Stimulated activated CD4-positive, alpha-beta T cell treated with anti-CD3 and anti-CD28 coated beads, Interleukin-2, amount 100 ng/mL, for 4 hours (primary cell): ENCODE measurements at places on chromosomes 2 and 18.

GRCh38 chr2:206275312-206276055 lies 1.0 kb downstream of the ZDBF2 start:
- no peak for DNase-seq

DNA sequence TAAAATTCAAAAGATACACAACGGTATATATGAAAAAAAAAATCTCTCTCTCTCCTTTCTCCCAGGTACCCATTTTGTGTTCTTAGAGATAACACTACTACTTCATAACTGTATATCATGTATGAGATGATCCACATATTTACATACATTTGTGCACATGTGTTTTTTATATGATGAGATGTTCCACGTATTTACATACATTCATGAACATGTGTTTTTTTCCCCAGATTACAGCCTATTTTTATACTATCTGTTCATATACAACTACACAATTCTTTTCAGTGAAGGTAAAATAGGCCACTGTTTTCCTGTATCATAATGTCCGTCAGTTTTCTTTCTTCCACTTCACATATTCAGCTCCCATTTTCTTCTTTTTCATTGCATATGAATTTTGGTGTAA lies 808.9 kb downstream of the LRRTM4 start:
- no peak for DNase-seq

DNA sequence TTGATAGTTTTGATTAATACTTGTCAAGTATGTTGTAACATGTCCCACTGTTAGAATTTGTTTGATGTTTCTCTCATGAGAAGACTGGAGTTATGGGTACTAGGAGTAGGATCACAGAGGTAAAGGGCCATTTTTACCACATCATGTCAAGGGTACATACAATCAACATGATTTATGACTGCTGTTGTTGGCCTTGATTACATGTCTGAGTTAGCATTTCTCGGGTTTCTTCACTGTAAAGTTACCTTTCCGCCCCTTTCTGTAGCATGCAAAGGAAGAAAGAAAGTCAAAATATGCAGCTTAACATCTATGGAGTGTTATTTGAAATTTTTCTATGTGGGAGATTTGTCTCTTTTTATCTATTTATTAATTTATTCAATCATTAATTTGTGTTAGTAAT lies 1456.4 kb downstream of the SUCLG1 start:
- DNase-seq = no peak

- DNase-seq = no peak
Measured at GRCh38 chr2:77807531-77808215, 285.5 kb upstream of the LRRTM4 start.

DNA sequence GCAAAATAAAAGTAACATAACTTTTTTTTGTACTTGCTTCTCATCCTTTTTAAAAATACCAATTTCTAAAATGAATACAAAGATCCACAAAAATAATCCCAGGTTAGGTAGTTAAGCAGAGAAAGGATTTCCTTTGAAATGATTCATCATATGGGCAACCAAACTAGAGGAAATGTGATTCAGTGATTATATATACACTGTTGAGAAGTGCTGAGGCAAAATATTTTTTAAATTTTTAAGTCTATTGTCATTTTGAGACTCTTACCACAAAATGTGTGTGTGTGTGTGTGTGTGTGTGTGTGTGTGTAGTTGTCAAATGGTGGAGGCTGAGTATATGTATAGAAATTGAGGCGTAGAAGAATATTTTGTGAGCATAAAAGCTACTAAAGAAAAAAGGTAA lies 1075.3 kb downstream of the LRP1B start:
- no peak for DNase-seq

DNA sequence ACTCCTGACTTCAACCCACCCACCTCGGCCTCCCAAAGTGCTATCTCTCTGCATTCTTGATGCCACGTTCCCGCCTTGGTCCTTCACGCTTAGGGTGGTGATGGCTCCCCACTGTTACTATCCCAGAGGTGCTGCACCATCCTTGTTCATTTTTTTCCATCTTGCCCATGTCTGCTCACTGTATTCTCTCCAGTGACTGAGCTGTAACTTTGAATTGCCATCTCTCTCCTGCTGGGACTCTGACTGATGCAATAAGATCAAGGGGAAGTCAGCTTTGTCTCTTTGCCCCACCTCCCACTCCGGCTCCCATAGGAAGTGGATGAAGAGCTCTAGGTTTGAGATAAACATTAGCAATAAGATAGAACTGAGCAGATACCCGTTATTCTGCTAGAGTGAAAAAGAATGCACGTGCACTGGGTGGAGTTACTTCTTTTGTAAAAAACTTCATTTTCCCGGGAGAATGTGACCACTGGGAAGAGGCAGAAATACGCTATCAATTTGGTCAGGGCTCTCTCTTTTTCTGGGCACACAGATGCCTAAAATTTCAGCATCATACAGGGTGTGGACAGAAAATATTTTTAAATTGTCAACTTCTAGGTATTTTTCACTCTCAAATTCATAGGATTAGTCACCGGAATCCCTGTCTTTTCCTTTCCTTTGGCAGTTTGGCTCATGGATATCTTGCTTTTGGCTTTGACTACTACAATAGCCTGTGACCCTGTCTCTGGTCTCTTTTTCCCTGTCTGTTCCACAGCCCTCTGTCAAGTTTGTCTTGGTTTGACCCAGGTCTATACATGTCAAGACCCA lies 105.4 kb downstream of the POLR1A start:
- DNase-seq = no peak

DNA sequence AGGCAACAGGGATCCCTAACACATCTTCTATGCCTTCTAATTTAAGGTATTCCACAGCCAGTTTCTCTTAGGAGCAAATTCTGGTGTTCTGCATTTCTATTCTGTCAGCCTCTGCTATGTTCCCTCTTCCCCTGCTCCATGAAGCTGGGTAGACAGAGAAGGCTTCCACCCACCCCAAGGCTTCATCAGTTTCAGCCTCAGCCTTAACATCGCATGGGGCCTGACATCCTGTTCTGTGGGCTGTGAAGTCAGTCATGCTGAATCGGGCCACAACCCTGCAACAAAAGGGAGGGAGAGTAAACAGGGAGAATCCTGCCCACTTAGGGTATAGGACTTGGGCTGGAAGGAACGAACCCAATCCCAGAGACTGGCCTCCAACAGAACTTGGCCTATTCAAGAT lies 70.6 kb upstream of the PPM1B start:
- DNase-seq = no peak

GRCh38 chr18:23268641-23269040 lies 133.4 kb downstream of the CABLES1 start:
- no peak for DNase-seq

DNA sequence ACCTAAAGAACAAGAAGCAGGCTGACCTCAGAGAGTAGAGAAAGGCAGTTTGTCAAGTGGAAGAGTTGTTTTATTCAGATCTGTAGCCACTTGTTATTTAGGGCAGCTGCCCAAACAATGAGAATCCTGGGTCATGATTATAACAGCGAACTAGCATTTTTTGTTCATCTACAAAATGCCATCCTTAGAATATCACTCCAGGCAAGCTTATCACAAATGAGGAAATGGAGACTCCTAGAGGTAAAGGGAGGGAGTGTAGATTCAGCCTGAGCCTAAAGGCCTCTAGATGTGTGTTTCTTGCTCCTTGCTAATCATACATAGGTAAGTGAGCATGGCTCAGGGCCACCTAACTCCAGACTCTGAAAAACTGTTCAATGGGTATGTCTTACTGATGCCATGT lies 126.1 kb downstream of the HNMT start:
- DNase-seq = no peak

GRCh38 chr2:232485757-232486557 lies 1.7 kb downstream of the ECEL1 start:
- DNase-seq = no peak

- DNase-seq = no peak
Measured at GRCh38 chr2:151182899-151183809, 78.5 kb downstream of the RBM43 start.

- DNase-seq = peak; percentile 25
Measured at GRCh38 chr2:11248-11941, 34.9 kb downstream of the FAM110C start.

GRCh38 chr18:56451188-56451587 lies 187.2 kb downstream of the TXNL1 start:
- DNase-seq = no peak

- no peak for DNase-seq
Measured at GRCh38 chr2:201196003-201196402, 13.1 kb downstream of the CASP10 start.

DNA sequence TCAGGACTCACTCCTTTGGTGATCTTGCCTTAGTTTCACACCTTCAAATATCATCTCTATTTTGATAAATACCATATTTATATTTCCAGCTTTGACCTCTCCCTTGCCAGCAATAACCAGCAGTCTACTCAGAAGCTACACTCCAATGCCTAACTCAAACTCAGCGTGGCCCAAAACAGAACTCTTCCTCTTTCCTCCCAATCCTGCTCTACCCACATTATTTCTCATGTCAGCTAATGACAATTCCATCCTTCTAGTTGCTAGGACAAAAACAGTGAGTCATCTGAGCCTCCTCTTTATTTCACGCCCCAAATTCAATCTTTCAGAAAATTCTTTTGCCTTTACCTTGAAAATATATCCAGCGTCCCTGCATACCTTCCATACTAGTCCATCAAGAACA lies 23.5 kb downstream of the CYRIA start:
- no peak for DNase-seq

GRCh38 chr2:160051371-160051800 lies 11.0 kb downstream of the PLA2R1 start:
- DNase-seq = no peak

GRCh38 chr2:236718207-236718992 lies 148.8 kb downstream of the ACKR3 start:
- no peak for DNase-seq

GRCh38 chr2:147589127-147589526 lies 255.7 kb upstream of the ACVR2A start:
- no peak for DNase-seq

GRCh38 chr2:238589591-238590460 lies 163.1 kb downstream of the ASB1 start:
- no peak for DNase-seq

DNA sequence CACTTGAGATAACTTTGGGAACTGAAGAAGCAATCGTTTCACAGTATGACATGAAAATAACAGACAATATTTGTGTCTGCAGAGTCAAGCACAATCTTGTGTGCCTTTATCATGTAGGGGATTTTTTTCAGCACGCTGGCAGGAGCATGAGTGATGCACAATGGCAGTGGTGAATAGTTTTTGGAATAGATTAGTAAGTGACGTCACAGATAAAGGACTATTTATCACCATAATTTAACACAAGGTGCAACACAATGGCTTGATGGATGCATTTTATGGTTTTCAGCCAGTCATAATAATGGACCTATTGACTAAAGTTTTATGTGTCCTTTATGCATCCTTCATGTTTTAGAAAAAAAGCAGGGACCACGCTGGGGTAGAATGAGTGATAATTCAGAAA lies 559.8 kb upstream of the FANCL start:
- DNase-seq = no peak

GRCh38 chr2:67489396-67489795 lies 92.3 kb downstream of the ETAA1 start:
- no peak for DNase-seq

DNA sequence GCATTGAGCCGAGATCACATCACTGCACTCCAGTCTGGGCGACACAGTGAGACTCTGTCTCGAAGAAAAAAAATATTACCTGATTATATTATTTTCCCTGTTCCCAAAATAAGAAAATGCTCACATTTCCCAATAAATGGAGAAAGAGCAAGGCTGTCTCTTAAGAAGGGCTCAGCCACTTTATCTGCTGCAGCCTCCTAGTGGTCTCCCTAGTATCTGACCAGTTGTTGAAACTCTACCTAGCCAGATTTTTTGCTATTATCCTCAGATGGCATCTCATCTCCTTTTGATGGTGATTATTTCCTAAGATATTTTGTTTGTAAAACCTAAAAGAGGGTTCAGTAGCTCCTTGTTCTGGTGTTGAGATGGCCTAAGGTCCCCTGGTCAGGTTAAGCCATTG lies 114.3 kb downstream of the TPGS2 start:
- no peak for DNase-seq

DNA sequence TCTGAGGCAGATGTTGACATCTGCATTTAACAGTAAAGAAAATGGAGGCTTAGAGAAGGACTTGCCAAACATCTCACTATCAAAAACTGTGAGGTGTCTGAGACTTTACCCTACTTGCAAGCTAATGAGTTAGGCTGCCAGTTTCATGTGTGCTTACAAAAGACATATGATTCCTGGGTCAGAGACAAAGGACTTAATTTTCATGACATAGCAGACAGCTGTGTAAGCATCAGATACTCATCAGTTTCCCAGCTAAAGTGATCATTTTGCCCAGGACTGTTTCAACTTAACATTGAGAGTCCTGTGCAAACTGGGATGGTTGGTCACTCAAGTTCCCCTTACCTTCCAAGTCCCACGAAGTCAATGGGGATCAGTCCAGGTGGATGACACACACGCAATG lies 18.9 kb upstream of the DAPL1 start:
- DNase-seq = no peak

- no peak for DNase-seq
Measured at GRCh38 chr2:241776336-241777169, at the start of gene GAL3ST2. TSS of gene GAL3ST2 (plus strand) at chr2:241776822. CDS start at chr2:241776956, 134 bp downstream.

- DNase-seq = no peak
Measured at GRCh38 chr2:45253151-45253550, 243.9 kb upstream of the SIX2 start.

DNA sequence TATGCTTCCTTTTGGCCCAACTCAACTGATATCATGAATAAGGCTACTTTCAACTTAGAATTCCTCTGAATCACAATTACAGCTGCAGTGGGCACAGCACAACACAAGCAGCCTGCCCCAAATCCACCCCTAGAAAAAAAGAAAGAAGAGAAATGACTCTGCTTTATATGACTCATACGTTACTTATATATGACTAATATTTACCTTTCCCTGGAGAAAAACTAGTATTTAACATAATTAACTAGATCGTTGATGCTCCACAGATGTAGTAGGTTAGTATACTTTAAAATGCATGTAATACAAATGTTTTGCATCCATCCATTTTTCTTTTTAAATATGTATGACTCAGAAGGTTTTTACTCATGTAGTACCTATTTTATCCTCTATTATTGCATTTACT lies 133.3 kb upstream of the UNC80 start:
- no peak for DNase-seq

GRCh38 chr2:16250886-16251285 lies 310.5 kb downstream of the MYCN start:
- no peak for DNase-seq

GRCh38 chr2:230216489-230216888 lies 3.3 kb downstream of the SP110 start:
- DNase-seq = no peak

- no peak for DNase-seq
Measured at GRCh38 chr2:78020491-78020890, 498.3 kb upstream of the LRRTM4 start.

DNA sequence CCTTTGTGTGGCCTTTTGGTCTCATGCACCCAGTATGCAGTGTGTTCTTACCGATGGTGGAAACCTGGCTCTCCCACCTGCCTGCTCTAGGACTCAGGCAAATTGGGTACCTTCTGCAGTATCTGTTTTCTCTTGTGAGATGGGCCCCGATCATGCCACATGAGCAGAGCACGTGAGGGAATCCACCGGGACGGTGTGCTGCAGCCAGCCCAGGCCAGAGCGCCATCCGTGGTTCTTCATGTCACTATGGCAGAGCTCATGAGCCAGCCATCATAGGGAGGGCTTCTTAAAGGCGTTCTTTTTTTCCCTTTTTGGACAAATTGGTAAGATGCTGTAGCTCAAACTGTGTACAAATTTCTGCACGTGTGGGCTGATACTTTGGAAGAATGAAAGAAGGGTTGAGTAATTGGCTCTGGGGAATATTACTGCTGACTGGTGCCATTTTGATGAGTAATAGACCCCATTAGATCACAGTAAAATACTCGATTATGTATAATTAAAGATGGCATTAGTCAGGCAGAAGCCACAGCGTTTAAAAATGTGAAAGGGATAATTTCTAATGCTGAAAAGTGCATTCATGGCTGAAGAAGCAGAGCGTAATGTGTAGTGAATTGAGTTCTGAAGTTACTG lies 19.2 kb downstream of the SH3RF3 start:
- no peak for DNase-seq
